NCI-H1436 (cell line): ENCODE measurements at places on chromosomes 12 and 14.
A peak's percentile ranks its signal among the peaks of the same experiment; 100 is the strongest.

DNA sequence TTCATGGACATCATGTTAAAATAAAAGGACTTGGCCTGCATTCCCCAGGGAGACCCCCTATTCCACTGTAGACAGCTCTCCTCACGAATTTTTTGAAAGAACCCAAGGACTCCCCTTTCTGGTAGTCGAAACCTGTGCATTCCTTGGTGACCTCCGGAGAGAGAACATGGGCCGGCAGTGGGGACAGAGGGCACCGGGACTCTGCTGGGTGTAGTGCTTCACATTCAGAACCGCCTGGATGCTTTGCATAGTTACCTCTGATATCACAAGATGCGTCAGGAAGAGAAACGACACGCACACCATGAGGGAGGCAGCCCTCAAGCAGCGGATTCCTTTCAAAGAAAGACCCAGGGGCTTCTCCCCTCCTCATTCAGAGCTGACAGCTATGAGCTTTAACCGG lies 9.7 kb downstream of the CKAP4 start:
- no peak for DNase-seq

- no peak for DNase-seq
These were observed 1404.3 kb upstream of the FLRT2 start for GRCh38 chr14:84125676-84126075.

- no peak for DNase-seq
These were observed 280.2 kb downstream of the PDZRN4 start for GRCh38 chr12:41468341-41468740.

DNA sequence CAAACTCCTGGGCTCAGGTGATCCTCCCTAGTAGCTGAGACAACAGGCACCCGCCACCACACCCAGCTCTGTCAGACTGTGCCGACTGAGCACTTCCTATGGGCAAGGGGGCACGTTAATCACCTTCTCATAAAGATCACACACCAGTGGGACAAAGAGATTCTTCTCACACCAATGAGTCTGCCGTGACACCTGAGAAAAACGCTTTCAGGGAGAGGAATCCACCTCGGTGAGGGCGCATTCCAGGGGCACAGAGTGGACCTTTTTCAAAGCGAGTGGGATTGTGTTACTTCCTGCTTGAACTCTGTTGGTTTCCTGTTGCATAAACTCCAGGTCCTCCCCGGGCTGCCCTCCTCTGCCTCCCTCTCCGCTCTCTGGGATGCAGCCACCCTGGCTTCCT lies 17.5 kb upstream of the SCARB1 start:
- DNase-seq, result no peak

DNA sequence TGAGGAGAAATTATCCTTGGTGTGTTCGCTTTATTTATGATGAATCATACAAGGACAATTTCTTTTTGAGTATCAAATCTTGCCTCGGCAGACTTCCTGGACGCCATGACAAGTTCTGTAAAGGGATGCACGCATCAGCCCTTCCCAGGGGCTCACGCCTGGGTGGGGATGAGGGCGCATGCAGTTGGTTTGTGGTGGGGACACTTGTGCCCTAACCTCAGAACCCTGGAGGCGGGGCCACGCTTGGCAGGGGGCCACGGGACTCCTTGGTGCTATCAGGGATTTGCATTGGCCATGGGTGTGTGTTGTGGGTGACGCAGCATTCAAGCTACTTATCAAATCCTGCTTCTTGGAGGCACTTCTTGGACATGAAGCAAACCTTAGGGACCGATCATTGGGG lies 143.8 kb upstream of the RTL1 start:
- DNase-seq, result no peak

GRCh38 chr12:11949738-11950411 lies 120.9 kb upstream of the BCL2L14 start:
- no peak for DNase-seq

DNA sequence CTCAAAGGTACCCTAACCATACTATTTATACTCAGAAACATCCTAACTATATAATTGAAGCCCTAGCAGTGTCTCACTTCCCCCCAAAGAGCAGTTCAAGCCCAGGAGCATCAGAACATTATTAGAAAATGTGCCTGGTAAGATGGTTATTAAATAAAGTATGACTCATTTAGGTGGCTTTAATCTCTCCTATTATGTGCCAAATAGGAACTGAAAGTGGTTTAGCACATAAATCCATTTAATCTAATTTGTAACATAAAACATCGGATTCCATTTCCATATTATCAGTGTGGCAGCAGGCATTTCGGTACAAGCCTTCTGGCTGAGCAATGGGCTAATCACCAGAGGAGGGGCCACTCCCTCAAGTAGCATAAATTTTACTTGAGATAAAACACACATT lies 395.2 kb upstream of the TMTC1 start:
- DNase-seq, result no peak

- no peak for DNase-seq
These were observed 25.7 kb downstream of the SPTSSA start for GRCh38 chr14:34436118-34436905.

DNA sequence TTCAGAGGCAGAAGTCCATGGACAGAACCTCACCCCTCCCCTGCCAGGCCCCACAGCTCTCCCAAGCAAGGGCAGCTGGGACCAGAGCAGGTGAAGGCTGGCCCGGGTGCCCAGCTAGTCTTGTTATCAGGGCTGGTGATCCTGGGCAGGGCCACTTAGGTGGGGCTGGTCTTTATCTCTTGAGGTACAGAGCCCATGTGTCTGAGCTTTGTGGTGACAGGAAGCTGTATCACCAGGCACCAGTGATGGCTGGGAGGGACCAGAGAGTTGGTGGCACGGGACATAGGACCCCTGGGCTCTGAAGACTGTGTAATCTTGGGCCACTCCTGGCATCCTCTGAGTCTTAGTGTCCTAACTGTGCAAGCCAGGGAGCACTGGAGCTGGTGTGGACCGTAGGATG lies 12.8 kb upstream of the HPD start:
- no peak for DNase-seq

GRCh38 chr14:22882529-22883172 lies 371 bp upstream of the REM2 start:
- peak; percentile 77 for DNase-seq

GRCh38 chr14:55625481-55625880 lies 45.5 kb downstream of the KTN1 start:
- DNase-seq, result no peak

GRCh38 chr12:65534238-65534841 lies 255.9 kb downstream of the MSRB3 start:
- DNase-seq, result no peak

DNA sequence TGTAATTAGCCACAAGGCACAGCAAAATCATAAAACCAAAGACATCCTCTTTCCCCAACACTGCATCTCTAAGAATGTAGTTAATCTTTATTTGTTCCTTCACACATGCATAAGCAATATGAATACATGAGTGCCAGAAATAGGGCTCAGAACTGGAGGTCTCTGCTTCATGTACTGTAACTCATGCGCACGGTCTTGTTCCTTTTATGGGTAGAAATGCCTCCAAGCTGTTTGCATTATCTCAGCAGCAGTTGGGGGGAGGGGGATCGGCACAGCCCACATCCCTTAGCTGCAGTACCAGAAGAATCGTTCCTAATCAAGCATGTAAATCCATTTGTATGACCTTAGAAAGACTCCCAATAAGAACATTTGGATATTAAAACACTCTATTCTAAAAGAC lies 20.0 kb downstream of the RHOJ start:
- no peak for DNase-seq

GRCh38 chr12:53402871-53403270 lies 20.8 kb upstream of the AMHR2 start:
- DNase-seq, result no peak

- DNase-seq, result peak; percentile 43
These were observed 50.9 kb upstream of the VASH1 start for GRCh38 chr14:76710056-76711010.

GRCh38 chr12:62865065-62865464 lies 69.9 kb downstream of the PPM1H start:
- no peak for DNase-seq

DNA sequence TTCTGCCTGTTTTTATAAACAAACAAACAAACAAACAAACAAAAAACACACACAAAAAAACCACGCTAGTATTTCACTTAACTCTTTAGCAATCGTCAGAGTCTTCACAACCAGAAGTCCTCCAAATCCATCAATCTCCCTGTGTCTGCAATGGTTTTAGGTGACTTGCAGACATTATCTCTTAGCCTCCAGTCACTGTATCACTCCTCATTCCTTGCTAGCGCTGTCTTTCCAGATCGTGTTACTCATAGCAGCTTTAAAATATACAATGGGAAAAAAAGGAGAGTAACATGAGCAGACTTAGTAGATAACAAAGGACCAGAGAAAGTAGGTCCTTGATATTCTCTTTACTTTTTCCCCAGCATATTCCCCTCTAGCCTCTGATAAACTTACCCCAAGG lies 15.5 kb upstream of the ETNK1 start:
- DNase-seq, result no peak

GRCh38 chr14:55848964-55849363 lies 269.0 kb downstream of the KTN1 start:
- no peak for DNase-seq

- DNase-seq, result no peak
These were observed 1.4 kb downstream of the ZFYVE1 start for GRCh38 chr14:73025544-73025943.

DNA sequence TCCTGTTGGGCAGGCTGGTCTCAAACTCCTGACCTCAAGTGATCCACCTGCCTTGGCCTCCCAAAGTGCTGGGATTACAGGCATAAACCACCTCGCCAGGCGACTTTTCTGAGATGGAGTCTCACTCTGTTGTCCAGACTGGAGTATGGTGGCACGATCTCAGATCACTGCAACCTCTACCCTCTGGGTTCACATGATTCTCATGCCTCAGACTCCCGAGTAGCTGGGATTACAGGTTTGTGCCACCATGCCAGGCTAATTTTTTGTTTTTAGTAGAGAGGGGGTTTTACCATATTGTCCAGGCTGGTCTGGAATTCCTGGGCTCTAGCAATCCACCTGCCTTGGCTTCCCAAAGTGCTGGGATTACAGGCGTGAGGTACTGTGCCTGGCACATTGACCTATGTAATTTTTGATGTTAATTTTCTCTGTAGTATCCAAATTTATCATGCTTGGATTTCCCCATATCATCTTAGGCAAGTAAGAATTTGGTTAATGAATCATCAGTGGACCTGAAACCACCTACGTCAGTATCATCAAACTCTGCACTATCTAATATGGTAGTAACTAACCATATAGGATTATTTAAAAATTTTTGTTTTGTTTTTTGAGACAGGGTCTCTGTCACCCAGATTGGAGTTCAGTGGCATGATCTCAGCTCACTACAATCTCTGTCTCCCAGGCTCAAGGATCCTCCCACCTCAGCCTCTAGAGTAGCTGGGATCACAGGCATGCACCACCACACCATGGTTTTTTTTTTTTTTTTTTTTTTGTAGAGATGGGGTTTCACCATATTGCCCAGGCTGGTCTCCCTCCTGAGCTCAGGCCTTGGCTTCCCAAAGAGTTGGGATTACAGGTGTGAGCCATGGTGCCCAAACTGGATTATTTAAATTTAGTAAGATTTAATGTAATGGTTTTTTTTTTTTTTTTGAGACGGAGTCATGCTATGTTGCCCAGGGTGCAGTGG lies 11.9 kb upstream of the ATP5F1B start:
- no peak for DNase-seq

DNA sequence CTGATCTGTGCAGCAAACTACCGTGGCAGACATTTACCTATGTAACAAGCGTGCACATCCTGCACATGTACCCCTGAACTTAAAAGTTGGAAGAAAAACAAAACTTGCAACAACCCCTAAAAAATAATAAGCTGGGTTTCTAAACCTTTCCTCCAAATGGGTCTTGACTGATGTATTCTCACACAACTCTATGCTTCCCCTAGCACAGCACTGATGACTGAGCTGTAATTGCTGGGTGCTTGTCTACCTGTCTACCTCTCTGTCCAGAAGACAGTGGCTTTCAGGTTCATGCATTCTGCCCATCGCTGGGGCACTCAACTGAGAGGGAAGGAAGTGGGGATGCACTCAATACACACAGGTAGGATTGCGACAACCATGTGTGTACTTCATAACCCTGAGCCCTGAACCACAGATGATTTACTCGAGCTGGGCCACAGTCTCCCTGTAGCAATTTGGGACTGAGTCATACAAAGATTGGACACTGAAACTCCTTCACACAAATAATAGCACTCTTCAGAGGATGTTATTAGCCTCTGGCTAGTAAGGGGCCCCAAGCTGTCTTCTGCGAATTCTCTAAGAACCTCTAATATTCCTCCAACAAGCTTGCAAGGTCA lies 44.8 kb upstream of the TMPO start:
- no peak for DNase-seq

DNA sequence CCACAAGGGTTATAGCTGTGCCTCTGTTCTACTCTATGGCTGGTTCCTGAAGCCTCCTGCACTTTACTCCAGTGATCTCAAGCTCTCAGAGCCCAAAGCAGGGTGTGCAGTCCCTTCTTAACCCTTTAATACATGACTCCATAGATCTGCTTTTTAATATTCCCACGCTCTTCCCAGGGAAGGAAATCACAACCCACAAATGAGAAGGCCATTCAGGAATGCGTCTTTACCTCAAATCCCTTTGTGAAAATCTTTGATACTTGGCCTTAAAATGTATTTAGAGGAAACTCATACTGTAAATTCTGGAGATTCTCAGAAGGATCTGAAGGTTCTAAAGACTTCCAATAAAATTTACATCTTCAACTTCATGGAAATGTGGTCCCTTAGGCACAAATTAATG lies 17.0 kb downstream of the NID2 start:
- no peak for DNase-seq

DNA sequence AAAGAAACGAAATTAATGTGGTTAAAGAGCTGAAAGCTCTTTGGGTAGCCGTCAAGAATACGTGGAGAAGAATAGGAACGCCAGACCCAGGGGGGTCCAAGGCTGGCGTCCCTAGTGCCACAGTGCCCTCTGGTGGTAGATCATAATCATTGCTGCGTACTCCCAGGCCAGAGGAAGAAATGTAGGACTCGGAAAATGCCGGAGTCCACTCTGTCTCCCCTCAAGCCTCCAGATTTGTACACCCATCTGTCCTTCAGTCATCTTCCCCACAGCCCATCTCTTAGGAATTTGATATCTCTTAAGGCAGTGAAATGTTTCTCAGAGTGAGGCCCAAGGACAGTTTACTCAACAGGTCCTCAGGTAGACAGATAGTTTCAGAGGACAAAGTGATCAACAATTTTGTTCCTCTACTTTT lies 25.4 kb upstream of the PLEKHG6 start:
- DNase-seq, result peak; percentile 23

- no peak for DNase-seq
These were observed 78.5 kb downstream of the PPFIBP1 start for GRCh38 chr12:27602516-27602915.

DNA sequence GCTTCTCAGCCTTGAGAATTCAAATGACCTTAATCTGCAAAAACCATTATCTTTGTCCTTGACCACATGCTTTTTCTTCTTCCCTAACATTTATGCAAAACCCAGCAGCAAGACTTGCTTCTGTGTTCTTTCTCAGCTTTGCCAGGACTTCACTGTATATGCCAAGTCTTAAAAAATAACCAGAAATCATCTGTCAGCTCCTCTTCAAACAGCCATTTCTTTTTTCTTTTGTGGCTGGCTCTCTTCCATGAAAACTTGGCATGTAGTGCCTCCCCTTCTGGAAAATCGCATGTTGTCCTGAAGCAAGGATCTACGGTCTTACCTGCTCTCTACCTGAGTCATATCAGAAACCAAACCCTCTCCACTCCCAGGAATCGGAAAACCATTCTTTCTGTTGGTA lies 364.9 kb downstream of the RPS29 start:
- no peak for DNase-seq

GRCh38 chr14:42504433-42504832 lies 897.8 kb downstream of the LRFN5 start:
- no peak for DNase-seq

- DNase-seq, result no peak
These were observed 23.1 kb upstream of the RNASE12 start for GRCh38 chr14:20614038-20614840.
